ENCODE measurements at places on chromosomes 12 and 14.

DNA sequence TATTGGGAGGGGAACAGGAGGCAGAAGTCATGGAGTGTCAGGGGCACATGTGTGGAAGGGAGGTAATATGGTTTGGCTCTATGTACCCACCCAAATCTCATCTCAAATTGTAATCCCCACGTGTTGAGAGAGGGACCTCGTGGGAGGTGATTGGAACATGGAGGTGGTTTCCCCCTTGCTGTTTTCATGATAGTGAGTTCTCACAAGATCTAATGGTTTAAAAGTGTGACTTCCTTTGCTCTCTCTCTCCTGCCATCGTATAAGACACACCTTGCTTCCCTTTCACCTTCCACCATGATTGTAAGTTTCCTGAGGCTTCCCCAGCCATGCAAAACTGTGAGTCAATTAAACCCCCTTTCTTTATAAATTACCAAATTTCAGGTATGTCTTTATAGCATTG is 41.6 kb upstream of the CDK17 start:
- DNase-seq = no peak

GRCh38 chr14:61343991-61344405 is 22.6 kb downstream of the PRKCH start:
- DNase-seq = no peak

- DNase-seq = no peak
These were observed 8.1 kb downstream of the AVIL start for GRCh38 chr12:57810450-57810849.

GRCh38 chr14:35368139-35368460 is 36.4 kb downstream of the NFKBIA start:
- peak; percentile 16 for DNase-seq

- DNase-seq = no peak
These were observed 33.4 kb upstream of the ALG10 start for GRCh38 chr12:33988913-33989312.

- DNase-seq = no peak
These were observed 20.0 kb upstream of the KITLG start for GRCh38 chr12:88600272-88600671.

DNA sequence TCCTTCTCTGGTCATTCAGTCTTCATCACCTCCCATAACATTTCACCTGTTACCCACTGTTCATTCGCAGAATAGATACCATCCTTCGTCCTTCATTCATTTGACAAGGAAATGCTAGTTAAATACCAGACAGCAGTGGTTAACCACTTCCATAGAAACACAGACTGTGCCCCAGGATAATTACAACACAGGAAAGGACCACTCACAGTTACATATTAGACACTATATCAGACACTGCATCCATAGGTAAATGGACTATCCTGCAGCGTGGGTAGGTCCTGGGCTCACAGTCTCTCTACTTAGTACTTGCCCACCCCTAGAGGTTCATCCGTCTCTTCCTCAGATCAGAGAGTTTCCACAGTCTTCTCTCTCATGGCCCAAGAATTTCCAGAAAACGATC is 1044.6 kb downstream of the VRK1 start:
- DNase-seq = no peak

DNA sequence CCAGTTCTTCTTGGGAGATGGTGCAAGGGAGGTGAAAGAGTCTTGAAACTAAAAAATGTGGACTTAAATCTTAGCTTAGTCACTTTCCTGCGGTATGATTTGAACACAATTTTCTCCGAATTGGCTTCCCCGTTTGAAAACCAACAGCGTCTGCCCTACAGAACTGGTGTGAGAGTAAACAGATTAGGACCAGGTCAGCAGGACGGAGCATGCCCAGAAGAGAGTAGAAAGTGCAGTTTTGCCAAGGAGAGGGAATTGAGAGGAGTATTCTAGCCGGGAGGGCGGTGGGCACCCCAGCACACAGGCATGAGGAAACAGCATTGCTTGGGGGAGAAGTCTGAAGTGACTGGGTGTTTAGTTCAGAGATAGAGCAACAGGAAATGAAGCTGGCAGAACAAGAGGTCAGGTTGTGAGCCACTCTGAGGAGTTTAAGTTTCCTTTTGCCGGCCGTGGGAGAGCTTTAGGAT is 927.1 kb downstream of the VRK1 start:
- DNase-seq = no peak

GRCh38 chr12:122318607-122319605 is 52.6 kb upstream of the VPS33A start:
- no peak for DNase-seq

DNA sequence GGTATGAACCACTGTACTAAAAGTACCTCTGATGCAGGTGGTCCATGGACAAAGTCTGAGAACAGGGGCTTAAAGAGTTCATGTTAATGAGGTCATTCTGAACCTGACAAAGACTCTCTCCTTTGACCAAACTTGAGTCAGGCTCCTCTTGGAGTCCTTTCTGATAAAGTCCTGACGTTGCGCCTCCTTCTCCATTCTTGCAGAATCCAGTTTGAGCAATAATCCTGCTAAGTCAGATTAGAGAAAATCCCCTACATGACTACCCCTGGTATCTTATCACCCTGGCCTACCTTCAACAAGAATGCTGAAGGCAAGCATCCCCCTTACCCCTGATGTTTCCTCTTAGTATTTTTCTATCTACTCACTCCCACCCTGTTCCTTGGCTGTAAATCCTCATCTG is 46.0 kb upstream of the ISM2 start:
- no peak for DNase-seq

GRCh38 chr14:23358553-23359166 is 6.0 kb upstream of the SLC22A17 start:
- DNase-seq = no peak

- peak; percentile 17 for DNase-seq
These were observed 145.6 kb upstream of the NAV3 start for GRCh38 chr12:77685112-77685511.
